Upper lobe of right lung (tissue), 1 donor: ENCODE measurements at places on chromosomes 7 and 10.

DNA sequence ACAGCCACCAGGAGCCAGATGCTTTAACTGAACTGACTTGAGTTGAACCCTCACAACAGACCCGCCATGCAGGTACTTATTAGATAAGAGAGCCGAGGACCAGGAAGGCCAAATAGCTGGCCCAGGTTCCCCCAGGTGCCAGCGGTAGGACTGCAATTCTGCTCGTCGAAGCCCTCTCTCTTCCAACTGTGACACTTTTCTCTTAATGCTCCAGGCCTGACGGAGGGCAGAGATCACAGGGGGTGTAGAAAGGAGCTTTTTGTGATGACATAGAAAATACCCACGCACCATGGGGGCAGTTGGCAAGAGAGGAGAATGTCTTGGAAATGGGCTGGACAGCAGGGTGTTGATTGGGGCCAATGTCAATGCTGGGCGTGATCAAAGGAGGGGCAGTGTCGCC lies 208.5 kb downstream of the PLXNA4 start:
- DNase-seq, result no peak

- no peak for DNase-seq
Observed at GRCh38 chr10:97494151-97494550, 4.1 kb downstream of the MMS19 start.

DNA sequence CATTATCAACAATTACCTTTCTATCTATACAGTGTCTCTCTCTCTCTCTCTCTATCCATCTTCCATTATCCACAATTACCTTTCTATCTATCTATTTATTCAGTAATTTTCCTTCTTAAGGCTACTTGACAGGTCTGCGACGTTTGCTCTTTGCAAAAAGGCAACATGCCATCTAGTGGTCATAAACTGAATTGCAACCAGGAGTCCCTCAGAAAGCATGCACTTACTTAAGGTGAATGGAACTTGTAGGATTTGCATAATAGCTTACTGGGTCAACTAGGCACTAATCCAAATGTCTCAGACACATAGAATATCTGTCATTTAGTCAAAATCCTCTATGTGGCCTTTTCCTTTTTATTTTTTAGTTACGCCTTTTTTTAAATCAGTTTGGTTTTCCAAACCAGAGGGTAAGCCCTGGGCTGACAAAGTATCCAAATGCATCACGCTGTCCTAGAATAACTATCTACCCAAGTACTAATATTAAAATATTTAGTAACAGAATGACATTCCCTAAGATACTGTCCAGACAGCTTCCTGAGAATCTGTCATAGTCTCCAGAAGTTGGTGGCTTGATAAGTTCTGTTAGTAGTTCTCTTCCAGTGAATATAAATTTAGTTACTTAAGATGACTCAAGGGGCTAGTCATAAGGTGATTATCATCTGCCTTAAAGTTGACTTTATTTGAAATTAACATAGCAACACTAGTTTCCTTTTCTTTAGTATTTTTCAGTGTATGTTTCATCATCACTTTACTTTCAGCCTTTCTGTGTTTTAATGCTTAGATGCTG lies 208.3 kb downstream of the PPP1R3A start:
- no peak for DNase-seq

- no peak for DNase-seq
Observed at GRCh38 chr10:105207476-105207995, 566.4 kb downstream of the SORCS3 start.

DNA sequence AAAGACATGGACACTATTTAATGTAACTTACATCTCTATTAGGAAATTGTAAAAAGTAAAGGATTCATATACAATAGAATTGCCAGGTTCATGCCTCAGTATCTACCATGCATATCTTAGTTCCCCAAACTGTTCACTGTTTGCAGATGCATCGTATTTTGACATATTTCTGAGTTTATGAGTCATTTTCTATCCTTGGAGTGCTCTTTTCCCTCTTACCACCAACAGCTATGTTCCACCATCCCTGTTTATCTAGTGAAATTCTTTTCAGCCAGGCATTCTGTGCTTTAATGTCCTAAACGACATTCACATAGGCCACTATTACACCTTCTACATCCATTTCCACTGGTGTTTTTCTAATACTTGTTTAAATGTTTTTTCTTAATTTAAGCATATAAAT lies 139.4 kb upstream of the HPS1 start:
- DNase-seq, result no peak

DNA sequence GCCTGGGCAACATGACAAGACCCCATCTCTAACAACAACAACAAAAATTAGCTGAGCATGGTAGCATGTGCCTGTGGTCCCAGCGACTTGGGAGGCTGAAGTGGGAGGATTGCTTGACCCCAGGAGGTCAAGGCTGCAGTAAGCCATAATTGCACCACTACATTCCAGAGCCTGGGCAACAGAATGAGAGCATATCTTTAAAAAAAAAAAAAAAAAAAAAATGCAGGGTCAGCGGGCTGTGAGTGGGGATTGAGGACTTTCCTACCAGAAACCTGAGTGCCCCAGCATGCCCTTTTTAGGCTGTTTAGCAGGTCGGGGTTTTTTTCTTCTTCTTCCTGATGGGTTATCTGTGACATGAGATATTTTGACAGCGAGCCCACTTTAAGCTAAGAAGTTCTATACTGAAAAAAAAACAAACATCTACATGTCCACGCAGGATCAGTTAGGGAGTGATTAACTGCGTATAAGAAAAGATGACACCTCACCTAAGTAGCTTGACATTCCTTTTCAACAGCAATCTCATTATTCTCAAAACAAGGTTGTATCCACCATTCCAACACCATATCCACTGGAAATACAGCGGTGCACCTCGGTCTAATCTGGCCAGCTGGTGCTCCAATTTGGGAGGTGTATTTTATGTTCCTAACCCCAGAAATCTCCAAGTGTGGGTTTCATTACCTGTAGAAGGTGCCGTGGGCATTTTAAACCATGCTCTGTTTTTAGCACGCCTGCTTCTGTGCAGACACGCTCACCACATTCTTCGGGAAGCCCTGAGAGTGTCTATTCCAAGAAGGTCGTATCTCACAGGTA lies 13.8 kb upstream of the RFC2 start:
- DNase-seq, result no peak

DNA sequence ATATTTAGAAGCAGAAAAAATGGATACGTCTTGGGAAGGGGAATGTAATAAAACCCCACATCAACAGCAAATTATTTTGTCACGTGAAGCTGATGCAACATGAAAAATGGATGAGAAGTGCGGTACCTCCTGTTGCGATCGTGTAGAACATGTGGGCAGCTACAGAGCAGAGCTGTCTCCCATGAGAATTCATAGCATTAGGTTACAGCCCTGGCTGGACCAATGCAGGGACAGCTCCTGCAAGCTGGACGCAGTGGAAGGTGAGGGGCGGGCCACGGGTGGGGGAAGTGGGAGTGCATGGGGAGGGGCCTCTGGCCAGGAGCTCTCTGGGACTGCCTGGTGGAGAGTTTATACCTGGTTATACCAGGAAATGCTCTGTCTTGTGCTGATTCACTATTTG lies 120.3 kb downstream of the GATA3 start:
- no peak for DNase-seq

DNA sequence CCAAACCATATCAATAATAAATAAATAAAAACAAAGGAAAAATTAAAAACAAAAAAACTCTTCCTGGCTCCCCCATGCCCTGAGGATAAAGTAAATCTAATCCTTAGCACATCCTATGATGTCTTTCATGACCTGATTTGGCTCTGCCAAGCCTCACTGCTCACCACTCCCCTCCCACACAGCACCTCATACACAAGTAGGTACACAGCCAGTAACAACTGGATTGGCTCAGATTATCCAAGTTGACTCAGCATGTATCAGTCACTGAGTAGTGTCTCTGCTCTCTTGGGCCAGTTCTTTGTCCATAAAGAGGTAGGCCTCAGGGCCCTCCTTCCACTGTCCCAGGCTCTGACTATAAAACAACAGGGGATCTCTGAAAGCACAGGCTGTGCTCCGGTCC lies 99.6 kb downstream of the STRA8 start:
- no peak for DNase-seq

- no peak for DNase-seq
Observed at GRCh38 chr7:771234-772004, 44.3 kb upstream of the PRKAR1B start.

GRCh38 chr10:121771966-121772365 lies 155.9 kb downstream of the ATE1 start:
- no peak for DNase-seq

DNA sequence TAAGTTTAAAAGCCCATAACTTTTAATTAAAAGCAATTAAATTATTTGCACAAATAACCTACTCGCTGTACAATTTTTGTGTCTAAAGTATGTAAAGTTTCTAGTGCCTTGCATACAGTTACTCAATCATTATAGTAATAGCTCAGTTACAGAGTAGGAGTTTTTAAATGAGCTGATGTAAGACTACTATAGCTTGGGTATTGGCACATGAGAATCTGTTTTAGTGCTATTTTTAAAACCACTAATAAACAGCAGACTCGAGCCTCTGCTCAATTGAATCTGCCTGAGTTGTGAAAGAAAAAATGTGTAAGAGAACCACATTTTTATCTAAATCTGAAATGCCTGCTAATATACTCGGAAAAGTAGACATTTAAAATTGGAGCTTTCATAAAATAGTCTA lies 31.1 kb downstream of the CTNNA3 start:
- no peak for DNase-seq
